Lower lobe of right lung (tissue), 2 donors: ENCODE measurements at places on chromosomes 5 and 9.
A peak's percentile ranks its signal among the peaks of the same experiment; 100 is the strongest.

DNA sequence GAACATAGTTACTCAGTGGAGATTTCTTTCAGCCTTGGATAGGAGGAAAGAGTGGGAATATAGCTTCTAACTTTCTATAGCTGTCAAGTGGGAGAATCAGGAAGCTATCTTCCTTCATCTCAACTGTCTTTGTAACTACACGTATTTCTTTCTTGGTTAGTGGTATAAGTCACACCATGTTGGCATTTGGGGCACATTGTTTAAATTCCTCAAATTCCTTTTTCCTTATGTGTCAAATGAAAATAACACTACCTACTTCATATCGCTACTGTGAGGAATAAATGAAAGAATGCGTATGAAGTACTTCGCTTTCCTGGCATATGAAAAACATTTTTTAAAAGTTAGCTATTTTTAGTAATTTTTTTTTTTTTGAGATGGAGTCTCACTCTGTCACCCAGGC, 1082.5 kb upstream of the WWC1 start:
- DNase-seq = no peak

DNA sequence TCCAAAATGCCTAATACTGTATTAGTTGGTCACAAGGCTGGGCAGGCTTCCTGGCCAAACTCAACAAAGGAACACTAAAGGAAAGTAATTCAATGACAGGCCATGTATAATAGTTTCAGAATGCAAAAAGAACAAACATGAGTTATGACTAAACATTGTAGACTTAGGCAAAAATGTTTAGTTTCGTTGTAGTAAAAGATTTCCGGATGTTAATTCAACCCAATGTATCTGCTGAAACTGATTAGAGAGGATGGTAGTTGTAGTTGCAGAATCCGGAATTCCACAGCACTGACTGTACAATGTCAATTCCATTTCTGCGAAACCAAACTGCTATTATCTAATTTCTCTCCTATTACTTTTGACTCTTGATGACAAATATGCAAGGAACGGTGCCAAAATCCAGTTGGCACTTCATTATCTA, 117.9 kb upstream of the FST start:
- DNase-seq = no peak

- DNase-seq = no peak
These were observed 41.9 kb upstream of the IPPK start for GRCh38 chr9:92711844-92712243.

DNA sequence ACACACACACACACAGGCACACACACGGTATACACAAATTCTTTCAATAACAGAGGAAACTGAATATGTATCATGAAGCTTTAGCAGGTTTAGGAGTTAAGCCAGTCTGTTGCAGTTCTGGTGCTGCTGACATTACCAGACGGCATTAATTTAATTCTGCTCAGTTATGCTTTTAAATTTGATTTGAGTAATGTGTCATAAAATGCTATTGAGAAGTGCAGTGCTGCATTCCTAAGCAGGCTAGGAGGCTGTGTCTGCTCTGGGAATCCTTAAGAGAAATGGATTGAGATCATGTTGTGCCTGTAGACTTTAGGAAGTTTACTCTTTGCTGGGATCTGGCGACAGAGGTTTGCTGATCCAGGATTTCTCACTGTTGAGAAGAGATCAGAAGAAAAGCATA, 733.8 kb downstream of the BRINP1 start:
- no peak for DNase-seq

- peak; percentile 75 for DNase-seq
These were observed 24.3 kb upstream of the RPS14 start for GRCh38 chr5:150473673-150474358.

DNA sequence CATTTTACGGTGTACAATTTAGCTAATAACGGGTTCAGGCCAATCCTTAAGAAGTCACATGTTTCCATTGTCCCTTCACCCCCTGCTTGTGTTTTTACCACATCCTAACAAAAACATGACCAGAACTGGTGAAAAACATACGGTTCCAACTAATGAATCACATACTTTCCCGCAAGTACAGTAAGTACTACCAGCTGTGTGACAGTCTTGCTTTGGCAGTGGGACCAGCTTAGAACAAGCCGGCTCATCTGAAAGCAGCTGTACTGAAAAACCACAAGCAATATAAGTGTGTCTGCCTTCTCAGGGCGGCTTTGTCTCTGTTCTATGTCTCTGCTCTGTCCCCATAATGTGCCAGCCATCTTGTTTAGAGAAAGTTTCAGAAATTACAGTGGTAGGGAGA, 242.5 kb downstream of the BNC2 start:
- DNase-seq = no peak

DNA sequence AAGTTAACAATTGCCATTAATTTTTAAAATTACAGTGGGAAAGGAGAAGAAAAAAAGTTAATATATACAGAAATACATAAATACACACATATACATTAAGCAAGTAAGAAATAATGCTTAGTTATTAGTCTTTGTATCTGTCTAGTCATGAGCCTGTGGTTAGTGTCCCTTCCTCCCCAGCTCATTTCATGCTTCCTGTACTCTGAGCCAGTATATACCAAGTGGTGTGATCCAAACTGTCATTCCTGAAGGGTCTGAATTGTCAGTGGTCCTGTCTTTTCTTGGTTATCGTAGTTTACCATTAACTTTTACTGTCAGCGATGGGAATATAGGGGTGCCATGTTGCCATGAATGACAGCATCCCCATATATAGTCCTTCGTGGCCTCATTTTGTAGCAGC, 24.2 kb upstream of the STOM start:
- DNase-seq = no peak

GRCh38 chr5:90885180-90885868, 326.7 kb downstream of the ADGRV1 start:
- no peak for DNase-seq

GRCh38 chr9:114910541-114910940, 19.9 kb downstream of the TNFSF8 start:
- DNase-seq = no peak

- no peak for DNase-seq
These were observed 2.5 kb upstream of the PHF19 start for GRCh38 chr9:120879446-120879845.

GRCh38 chr5:1497795-1498622, 25.8 kb downstream of the LPCAT1 start:
- no peak for DNase-seq
